PC-9 (cell line): ENCODE measurements at places on chromosomes 3 and 15. TPM values are rescaled to one million over a fixed set of nuclear protein-coding genes. Genes with fewer than 3 reads are reported as not detected.

Gene PLXND1
- 44.4 and 50.4 TPM in 2 replicates for total RNA-seq

Gene MYLK
- 0.72 and 1.2 TPM in 2 replicates for total RNA-seq

Gene ABTB1
- total RNA-seq: 39.1 and 57.1 TPM in 2 replicates

DNA sequence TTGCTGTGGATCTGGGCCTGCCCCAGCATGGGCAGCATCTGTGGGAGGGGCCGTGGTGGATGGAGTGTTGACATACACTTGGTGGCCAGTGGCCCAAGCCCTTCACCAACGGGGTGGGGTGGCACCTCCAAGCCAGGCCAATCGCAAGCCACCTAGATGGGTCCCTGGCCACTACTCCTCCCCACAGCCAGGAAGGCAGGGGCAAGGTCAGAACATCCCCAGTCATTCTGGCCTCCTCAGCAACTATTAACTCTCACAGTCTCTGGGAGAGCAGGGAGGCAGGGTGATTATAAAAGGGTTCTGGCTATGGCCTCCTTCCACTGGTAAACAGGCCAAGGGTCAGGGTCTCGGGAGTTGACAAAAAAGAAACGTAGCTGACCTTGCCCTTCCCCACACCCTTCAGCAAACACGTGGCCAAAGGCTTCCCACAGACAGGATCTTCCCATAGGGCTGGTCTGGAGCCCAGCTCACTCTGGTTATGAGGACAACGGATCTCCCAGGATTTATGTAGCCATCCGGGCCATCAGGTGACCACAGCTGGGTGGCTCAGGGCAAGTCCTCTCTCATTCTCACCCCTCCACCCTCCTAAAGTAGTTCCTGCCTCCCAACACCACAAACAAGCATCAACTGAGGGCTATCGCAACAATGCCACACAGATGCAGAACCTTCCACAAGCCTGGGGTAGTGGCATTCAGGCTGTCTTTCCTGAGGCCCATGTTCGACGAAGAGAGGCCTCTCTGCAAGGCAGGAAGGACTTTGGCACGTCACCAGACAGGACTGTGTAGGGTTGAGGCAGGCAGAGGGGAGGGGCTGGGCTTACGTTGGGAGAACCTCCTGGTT lies 18.9 kb downstream of the TLE3 start:
- no peaks in the 10 kb centered on the region for H3K27me3 ChIP-seq
- no peak for DNase-seq
- H3K4me1 ChIP-seq: no peaks in the 10 kb centered on the region
- H3K36me3 ChIP-seq: peaks cover 4% of the 10 kb centered on the region
- H3K4me3 ChIP-seq: no peak overlapping the region

DNA sequence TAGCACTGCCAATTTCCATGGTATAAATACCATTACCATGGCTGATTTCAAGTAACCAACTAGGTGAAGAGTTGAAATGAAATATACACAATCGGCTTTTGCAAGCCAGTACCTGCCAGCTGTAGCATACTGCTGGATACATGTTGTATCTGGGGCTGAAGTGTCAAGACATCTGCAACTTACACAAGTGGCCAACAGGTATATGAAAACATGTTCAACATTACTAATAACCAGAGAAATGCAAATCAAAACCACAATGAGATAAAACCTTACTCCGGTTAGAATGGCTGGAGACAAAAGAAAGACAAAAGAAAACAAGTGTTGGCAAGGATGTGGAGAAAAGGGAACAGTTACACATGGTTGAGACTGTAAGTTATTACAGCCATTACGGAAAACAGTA lies 11.6 kb downstream of the ATOSA start:
- H3K27ac ChIP-seq: no peak overlapping the region
- no peaks in the 10 kb centered on the region for H3K27me3 ChIP-seq
- no peak for DNase-seq

DNA sequence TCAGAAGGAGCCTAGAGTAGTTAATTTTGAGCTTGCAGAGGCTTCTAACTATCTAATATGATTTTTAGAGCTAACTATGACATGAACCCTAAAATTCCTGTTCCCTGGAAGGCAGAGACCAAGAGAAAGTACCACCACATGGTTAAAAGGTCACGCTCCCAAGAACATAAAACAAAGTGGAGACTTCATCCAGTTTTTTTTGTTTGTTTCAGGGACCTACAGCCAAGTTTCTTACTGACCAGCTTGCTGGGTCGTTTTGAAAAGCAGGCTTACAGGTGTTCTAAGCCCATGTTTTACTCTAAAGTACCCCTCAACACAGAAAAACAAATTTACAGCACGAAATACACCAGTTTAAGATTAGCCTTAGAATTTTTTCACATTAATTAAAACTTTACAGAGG lies 39.6 kb upstream of the SKIL start:
- no peak overlapping the region for H3K4me3 ChIP-seq
- peak; percentile 3 for DNase-seq
- no peaks in the 10 kb centered on the region for H3K36me3 ChIP-seq
- H3K4me1 ChIP-seq: peaks cover 32% of the 10 kb centered on the region
- H3K27me3 ChIP-seq: no peaks in the 10 kb centered on the region

GRCh38 chr15:81000144-81000623 lies 539 bp upstream of the TLNRD1 start:
- H3K4me3 ChIP-seq: peak overlapping the region; percentile 76
- no peaks in the 10 kb centered on the region for H3K36me3 ChIP-seq
- no peaks in the 10 kb centered on the region for H3K27me3 ChIP-seq
- H3K4me1 ChIP-seq: peaks cover 18% of the 10 kb centered on the region
- no peak for DNase-seq
- peak overlapping the region; percentile 83 for H3K27ac ChIP-seq

DNA sequence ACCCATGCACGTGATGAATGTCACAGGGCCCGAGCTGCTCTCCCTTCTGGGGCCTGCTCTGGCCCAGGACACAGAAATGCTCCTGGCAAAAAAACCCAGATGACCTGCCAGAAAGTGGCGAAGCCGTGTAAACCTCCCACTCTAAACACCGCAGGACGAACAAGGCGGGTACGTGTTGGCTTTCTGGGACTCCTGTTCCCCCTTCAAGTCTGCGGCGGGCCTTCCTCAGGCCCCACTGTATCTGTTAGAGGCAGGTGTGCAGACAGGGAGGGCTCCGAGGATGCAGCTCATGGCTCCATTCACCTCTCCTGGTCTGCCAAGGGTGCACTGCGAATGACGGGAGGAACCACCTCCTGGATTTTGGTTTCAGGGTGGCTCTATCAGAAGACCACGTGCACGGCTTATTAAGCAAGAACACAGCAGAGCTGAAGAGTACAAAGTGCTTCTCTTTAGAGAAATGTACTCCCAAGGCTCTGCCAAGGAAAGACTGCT lies 173.8 kb downstream of the ADAMTS17 start:
- no peak overlapping the region for H3K27ac ChIP-seq
- H3K4me1 ChIP-seq: no peaks in the 10 kb centered on the region; the same call in 1 of the 2 replicates
- no peak overlapping the region for H3K4me3 ChIP-seq
- H3K36me3 ChIP-seq: no peaks in the 10 kb centered on the region
- DNase-seq: no peak

DNA sequence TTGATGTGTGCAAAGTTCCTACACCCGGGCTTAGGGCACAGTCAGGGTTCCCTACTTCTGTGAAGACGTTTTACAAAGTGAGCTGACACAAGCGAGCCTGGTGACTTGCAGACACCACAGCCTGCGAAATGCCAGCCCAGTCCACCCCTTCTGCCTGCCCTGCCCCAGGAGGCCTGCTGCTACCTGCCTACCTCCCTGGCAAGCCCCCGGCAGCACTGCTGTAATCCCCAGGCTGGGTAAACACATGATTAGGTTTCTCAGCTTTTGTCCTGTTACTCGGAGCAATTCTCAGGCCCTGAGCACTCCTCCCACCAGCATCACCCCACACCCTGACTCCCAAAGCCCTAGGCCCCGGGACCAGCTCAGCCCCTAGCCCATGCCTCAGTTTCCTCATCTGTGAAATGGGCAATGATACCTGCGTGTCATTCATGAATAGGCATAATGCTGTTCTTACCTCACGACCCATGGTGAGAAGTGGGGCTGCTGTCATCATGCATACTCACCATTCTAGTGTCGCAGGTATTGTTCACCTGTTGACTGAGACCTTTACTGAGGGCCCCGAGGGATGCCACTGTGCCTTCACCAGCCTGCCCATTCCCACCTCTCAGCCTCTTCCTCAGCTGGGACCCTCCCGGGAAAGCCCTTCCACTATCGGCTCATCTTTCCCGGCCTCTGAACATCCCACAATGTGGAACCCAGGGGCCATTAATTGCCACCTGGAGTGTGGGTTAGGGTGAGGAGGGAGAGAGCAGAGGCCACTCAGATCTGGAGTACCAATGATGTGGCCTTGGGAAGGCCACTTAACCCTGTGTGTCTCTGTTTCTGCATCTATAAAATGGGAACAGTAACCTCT lies 31.5 kb upstream of the SLC6A6 start:
- H3K27ac ChIP-seq: peak overlapping the region; percentile 62
- H3K4me1 ChIP-seq: peaks cover 54% of the 10 kb centered on the region
- H3K36me3 ChIP-seq: no peaks in the 10 kb centered on the region
- no peaks in the 10 kb centered on the region for H3K27me3 ChIP-seq

DNA sequence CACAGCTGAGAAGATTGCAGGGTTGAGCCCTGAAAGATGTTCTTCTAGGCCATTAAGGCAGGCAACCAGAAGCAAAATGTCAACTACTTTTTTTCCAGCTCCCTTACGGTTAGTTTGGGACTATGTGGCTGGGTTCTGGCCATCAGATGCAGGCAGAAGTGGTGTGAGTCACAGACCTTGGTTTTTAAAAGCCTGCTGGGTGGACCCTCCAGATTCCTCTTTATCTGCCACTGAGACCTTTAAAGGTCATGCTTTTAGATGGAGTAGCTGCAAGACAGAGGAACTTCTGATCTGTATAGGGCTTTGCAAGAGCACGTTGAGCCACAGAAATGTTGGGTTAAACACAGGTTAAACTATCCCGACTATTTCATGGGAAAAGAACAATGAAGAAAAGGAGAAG lies 102.9 kb downstream of the CHST2 start:
- no peaks in the 10 kb centered on the region for H3K36me3 ChIP-seq
- no peak overlapping the region for H3K4me3 ChIP-seq
- no peak for DNase-seq
- no peaks in the 10 kb centered on the region for H3K4me1 ChIP-seq
- no peaks in the 10 kb centered on the region for H3K27me3 ChIP-seq

DNA sequence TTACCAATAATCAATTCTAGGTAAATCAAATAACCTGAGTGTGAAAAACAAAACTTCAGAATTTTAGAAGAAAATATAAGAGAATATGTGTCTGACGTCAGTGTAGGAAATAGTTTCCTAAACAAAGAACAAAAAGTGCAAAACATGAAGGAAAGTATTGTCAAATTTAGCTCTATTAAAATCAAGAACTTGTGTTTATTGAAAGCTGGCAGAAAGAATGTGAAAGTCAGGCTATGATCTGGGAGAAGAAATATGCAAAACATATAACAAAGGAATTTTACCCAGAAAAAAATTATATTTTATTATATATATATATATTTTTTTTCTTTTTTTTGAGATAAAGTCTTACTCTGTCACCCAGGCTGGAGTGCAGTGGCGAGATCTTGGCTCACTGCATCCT lies 129.1 kb upstream of the ANKRD28 start:
- H3K27me3 ChIP-seq: no peaks in the 10 kb centered on the region
- no peaks in the 10 kb centered on the region for H3K36me3 ChIP-seq
- H3K27ac ChIP-seq: no peak overlapping the region
- peaks cover 8% of the 10 kb centered on the region; the same call in 1 of the 2 replicates for H3K4me1 ChIP-seq

DNA sequence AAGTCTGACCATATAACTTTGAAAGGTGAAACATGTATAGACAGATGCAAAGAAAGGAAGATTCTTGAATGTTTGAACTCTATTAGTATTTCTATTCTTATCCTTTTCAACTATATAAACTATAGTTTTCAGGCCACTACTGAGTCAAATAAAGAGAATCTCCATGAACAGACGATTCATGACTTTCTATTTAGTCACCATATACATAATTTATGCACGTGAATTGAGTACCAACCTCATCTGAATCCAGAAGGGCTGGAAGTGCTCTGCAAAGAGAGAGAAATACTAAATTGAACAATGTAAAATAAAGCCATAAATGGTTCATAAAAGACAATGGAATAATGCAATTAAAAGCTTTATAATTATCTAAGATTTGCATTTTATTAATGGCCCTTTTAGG lies 9.5 kb upstream of the VPS39 start:
- 0 out of 2 replicates have a peak, but pooled peaks cover 4% of the 10 kb centered on the region for H3K36me3 ChIP-seq
- no peaks in the 10 kb centered on the region for H3K4me1 ChIP-seq
- H3K4me3 ChIP-seq: no peak overlapping the region
- no peak overlapping the region for H3K27ac ChIP-seq
- no peaks in the 10 kb centered on the region for H3K27me3 ChIP-seq

DNA sequence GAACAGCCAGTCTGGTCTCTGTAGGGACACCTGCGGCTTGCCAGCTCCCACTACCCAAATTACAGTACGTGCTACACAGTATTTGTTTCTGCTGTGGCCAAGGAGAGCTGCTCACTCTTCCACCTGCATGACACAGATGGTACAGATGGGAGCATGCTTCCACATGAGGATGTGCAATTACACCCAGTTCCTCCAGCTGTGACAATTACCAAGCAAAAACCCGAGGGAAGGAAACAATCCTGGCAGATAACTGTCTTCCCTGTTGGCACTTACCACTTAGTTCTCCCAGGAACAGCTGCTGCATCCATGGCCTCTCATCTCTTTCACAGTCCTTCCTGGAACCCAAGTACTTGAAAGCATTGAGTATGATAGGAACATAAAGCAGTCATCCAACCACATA lies 34.4 kb downstream of the DET1 start:
- no peak overlapping the region for H3K27ac ChIP-seq
- H3K27me3 ChIP-seq: no peaks in the 10 kb centered on the region
- no peak overlapping the region for H3K4me3 ChIP-seq

DNA sequence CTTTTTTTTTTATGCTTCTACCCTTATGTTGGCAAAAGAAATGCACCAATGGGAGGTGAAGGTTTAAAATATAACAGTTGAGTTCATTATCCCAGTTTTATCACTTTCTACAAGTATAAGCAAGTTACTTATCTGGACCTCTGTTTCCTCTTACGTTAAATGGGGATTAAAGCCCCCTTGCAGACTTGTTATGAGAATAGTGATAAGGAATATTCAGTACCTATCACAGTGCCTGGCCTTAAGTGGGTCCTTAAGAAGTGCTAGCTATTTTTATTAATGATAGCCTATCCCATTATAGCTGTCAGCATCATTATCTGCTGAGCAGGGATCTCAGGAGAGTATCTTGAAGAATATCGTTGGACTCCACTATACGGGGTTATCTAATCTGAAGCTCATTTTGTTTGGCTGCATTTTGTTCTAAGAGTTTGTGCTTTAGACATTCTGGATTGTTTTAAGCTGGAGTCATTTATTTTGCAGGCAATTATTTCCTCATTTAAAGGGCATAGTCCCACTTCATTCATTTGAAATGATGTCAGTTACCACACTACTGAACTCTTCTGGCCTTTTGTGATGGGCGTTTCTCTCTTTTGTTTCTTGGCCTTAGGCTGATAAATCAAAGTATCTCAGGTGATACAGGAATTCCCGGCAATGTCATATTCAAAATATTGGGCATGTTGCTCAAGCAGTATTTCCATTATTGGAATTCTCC lies 28.8 kb downstream of the RAB8B start:
- H3K36me3 ChIP-seq: no peaks in the 10 kb centered on the region
- no peak overlapping the region for H3K4me3 ChIP-seq
- H3K4me1 ChIP-seq: peaks cover 53% of the 10 kb centered on the region
- peak overlapping the region; percentile 76 for H3K27ac ChIP-seq
- no peaks in the 10 kb centered on the region for H3K27me3 ChIP-seq
- DNase-seq: peak; percentile 88
